ENCODE measurements at places on chromosomes 7 and 10.
A peak's percentile ranks its signal among the peaks of the same experiment; 100 is the strongest.

GRCh38 chr7:28882869-28883470 is 75.2 kb downstream of the TRIL start:
- no peak for DNase-seq
- no peaks in the 10 kb centered on the region for H3K27me3 ChIP-seq
- H3K36me3 ChIP-seq: no peaks in the 10 kb centered on the region

GRCh38 chr10:43078986-43079273 is 2.1 kb downstream of the RET start:
- no peak overlapping the region for H3K4me3 ChIP-seq
- peaks cover 12% of the 10 kb centered on the region for H3K4me1 ChIP-seq
- H3K27me3 ChIP-seq: no peaks in the 10 kb centered on the region
- no peak for DNase-seq
- no peaks in the 10 kb centered on the region for H3K36me3 ChIP-seq

- H3K27me3 ChIP-seq: peaks cover 3% of the 10 kb centered on the region
- no peak for DNase-seq
- H3K36me3 ChIP-seq: no peaks in the 10 kb centered on the region
- H3K27ac ChIP-seq: no peak overlapping the region
- no peak overlapping the region for H3K4me3 ChIP-seq
These were observed 185.3 kb upstream of the GDF10 start for GRCh38 chr10:47114680-47115186.

- no peak overlapping the region for H3K4me3 ChIP-seq
- H3K27me3 ChIP-seq: no peaks in the 10 kb centered on the region
- no peak overlapping the region for H3K27ac ChIP-seq
- H3K36me3 ChIP-seq: no peaks in the 10 kb centered on the region
These were observed 14.7 kb upstream of the BMS1 start for GRCh38 chr10:42767906-42768305.

- H3K4me3 ChIP-seq: no peak overlapping the region
- H3K27me3 ChIP-seq: no peaks in the 10 kb centered on the region
- peaks cover 4% of the 10 kb centered on the region for H3K4me1 ChIP-seq
These were observed 57.0 kb downstream of the P4HA1 start for GRCh38 chr10:73039635-73040034.

DNA sequence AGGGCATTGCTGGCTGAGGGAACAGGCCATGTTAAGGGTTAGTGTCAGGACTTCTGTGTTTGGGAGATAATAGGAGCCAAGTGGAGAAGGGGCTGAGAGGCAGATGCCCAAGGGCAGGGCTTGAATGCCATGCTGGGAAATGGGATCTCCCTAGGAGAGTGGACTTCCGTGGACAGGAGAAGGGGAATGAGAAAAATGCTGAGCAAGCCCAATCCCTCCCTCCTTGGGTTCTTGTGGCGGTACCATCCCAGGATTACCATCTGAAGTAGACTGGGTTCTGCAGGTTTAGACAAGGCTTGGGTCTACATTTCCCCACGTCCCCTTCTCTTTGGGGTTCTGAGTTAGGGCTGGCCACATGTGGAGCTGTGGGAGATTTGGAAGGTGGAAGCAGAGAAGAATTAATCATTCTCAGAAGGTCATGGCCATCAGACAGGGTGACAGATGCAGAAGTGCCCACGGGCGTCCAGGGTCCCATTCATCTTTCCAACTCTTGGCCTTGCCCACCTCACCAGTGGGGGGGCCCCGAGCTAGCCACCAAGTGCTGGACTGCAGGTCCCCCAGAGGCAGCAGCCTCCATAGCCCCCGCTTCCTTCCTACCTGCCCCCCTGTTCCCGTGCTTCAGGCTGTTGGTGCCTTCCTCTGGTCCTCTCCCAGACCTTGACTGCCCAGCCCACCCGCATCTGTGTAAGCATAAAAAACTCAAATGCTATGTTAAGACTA is 354.8 kb downstream of the RPS24 start:
- no peak for DNase-seq
- H3K4me3 ChIP-seq: no peak overlapping the region
- H3K4me1 ChIP-seq: no peaks in the 10 kb centered on the region

DNA sequence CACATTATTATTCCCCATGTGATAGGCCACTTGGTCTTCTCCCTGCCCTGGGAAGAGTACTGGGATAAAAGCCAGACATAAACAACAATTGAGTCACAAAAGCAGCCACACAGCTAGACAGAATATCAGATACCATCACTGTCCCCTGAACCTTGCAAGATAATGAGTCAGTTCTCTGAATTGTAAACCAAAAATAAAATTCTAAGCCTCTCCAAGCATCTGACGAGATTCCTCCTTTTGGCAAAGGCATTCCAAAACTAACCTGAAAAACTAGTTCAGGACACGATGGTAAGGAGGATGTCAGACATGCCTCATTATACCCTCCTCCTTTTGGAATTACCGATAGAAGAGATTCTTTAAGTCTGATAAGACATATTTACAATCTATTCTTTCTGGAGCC is 450.7 kb downstream of the HTR7 start:
- no peaks in the 10 kb centered on the region for H3K27me3 ChIP-seq
- no peak for DNase-seq
- H3K27ac ChIP-seq: peak overlapping the region; percentile 4
- H3K36me3 ChIP-seq: no peaks in the 10 kb centered on the region
- peaks cover 14% of the 10 kb centered on the region for H3K4me1 ChIP-seq

DNA sequence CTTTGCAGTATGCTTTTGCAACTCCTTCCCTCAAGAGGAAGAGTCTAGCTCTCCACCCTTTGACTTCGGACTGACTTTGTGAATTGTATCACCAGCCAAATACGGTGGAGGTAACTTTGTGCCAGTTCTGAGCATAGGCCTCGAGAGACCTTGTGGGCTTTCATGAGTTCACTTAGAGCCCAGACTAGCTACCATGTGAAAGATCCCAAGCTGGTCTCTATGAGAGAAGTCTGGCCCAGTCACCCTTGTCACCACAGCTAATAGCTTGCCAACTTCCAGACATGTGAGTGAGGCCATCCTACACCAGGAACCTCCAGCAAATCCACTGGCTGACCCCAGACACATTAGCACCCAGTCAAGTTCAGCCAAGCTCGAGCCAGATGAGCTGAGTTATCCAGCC is 72.2 kb upstream of the EXOC4 start:
- no peaks in the 10 kb centered on the region for H3K36me3 ChIP-seq
- H3K27me3 ChIP-seq: 0 out of 2 replicates have a peak, but pooled peaks cover 3% of the 10 kb centered on the region
- no peak for DNase-seq

- no peaks in the 10 kb centered on the region for H3K27me3 ChIP-seq
- H3K4me3 ChIP-seq: no peak overlapping the region
- H3K36me3 ChIP-seq: no peaks in the 10 kb centered on the region
- no peak for DNase-seq
- peaks cover 10% of the 10 kb centered on the region for H3K4me1 ChIP-seq
These were observed 2.4 kb upstream of the IRF5 start for GRCh38 chr7:128935342-128935730.

DNA sequence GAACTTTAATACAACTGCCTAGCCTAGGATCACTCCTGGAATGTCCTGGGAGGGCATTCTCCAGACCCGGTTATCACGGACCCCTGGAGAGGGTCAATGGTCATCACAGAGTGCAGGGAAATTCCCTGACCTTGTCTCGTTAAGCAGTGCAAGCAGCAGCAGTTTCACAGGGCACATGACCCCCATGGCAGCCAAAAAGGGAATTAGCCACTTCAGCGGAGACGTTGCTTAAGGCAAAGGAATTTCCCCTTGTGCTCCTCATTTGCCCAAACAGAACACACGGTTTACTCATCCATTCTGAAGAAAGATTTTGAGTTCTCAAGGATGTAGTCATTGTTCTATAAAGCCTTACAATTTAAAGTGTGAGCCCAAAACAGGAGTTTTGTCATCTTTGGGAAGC is 260.3 kb downstream of the SNX13 start:
- no peak overlapping the region for H3K27ac ChIP-seq
- DNase-seq: no peak
- no peak overlapping the region for H3K4me3 ChIP-seq
- no peaks in the 10 kb centered on the region for H3K4me1 ChIP-seq
- H3K27me3 ChIP-seq: no peaks in the 10 kb centered on the region

- H3K4me1 ChIP-seq: peaks cover 19% of the 10 kb centered on the region
- no peak overlapping the region for H3K4me3 ChIP-seq
- no peaks in the 10 kb centered on the region for H3K36me3 ChIP-seq
- DNase-seq: no peak
- no peak overlapping the region for H3K27ac ChIP-seq
These were observed 5.3 kb downstream of the PTPN12 start for GRCh38 chr7:77542409-77542808.

GRCh38 chr10:32961895-32962369 is 3.9 kb upstream of the ITGB1 start:
- no peaks in the 10 kb centered on the region for H3K36me3 ChIP-seq
